ENCODE measurements at places on chromosomes 4 and X.

- no peak for DNase-seq
Observed at GRCh38 chr4:42339935-42340406, 57.3 kb upstream of the SHISA3 start.

- no peak for DNase-seq
Observed at GRCh38 chrX:99722094-99722493, 688.0 kb downstream of the PCDH19 start.

GRCh38 chr4:113404841-113405240 is 355.4 kb downstream of the ANK2 start:
- DNase-seq: no peak

GRCh38 chr4:181991369-181992108 is 251.7 kb upstream of the TENM3 start:
- DNase-seq: no peak

GRCh38 chrX:56787734-56788152 is 58.7 kb downstream of the NBDY start:
- no peak for DNase-seq

GRCh38 chr4:41280010-41280409 is 23.3 kb downstream of the UCHL1 start:
- no peak for DNase-seq

DNA sequence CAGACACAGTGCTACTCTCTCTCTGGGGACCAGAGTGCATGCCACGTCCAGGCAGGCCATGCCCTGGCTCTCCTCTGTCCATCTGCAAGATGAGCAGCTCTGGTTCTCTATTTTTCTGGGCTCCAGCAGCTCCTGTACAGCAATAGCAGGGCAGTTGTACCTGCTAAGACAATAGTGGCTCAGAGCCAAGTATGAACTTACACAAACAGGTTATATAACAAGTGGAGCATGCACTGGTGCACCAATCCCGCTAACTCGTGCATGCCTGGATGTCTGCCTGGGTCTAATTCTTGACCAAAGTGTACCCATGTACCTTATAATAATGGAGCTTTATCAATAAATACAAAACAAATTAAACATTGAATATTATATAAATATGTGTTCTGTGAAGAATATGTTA is 392.3 kb downstream of the CENPC start:
- no peak for DNase-seq
